ENCODE measurements at places on chromosomes 2 and 18.

DNA sequence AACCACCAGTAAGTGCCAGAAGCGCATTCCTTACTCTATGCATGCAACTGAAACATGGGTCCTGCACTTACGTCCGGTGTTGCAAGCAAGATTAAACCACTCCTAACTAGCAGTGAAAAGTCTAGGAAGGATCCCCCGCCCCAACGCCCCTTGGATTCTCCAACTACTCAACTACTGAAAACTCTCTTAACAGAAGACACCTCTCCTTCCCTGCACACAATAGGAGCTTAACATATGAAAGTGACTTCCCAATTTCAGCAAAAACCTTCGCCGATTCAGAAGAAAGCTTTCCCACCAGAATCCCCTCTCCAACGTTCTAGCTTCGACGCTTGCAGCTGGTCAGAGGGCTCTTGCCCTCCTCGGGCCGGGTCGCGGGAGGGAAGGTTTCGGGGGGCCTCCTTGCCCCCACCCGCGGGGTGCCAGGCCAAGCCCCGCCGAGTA is 578 bp downstream of the IWS1 start:
- DNase-seq = peak; percentile 13

- no peak for DNase-seq
Measured at GRCh38 chr2:199596549-199596948, 138.8 kb upstream of the SATB2 start.

DNA sequence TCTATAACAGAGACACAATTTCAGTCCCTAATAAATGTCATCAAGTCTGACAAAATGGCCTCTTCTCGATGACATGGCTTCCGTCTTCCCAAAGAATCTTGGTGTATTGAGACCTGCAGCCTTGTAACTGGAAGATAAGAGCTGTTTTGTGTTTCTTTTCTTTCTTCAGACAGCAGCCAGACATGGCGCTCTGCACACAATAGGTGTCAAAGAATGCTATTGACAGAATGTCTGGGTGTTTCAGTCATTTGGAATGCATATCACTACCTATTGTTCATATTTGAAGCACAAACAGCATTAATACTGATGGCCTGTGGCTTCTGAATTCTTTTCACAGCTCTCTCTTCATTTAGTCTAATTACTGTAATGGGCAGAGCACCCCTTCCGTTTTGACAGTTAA is 344.8 kb downstream of the RPRM start:
- DNase-seq = no peak

- DNase-seq = no peak
Measured at GRCh38 chr2:8392098-8392866, 289.6 kb upstream of the ID2 start.

DNA sequence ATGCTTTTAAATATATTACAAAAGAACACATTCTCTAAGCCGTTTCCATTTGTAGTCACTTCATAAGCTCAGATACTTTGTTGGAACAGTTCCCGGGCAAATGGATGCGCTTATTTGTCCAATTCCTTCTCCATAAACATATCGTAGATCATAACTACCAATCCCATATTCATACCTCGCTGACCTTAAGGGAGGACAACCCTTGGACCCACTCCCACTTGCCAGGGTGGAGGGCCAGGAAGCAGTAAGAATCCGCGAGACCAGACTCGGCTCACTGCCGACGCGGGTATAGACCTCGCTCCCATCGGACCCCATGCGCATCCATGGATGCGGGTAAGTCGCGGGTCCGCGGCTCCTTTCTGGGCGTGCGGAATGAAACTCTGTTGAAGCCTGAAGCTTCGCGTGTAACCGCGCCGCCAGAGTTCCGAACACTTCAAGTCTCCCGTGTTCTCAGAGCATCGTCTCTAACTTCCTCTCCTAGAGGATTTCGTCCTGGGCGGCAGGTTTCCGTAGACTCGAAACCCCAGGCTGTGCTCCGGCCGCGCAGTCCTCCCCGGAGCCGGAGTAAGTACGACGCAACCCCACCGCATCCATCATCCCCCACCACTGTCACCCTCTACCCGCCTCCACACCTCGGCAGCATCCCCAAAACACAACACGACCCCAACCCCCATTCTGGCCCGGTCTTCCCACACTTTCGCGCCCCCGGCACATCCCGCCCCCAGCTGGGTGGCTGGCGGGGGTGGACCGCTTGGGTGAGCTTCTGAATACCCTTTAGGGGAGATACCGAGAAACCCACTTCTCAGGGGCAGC is 1.1 kb downstream of the DSC3 start:
- DNase-seq = no peak

- DNase-seq = no peak
Measured at GRCh38 chr2:230144355-230144754, 75.4 kb downstream of the SP110 start.

GRCh38 chr2:43387092-43388062 is 161.0 kb upstream of the ZFP36L2 start:
- no peak for DNase-seq

DNA sequence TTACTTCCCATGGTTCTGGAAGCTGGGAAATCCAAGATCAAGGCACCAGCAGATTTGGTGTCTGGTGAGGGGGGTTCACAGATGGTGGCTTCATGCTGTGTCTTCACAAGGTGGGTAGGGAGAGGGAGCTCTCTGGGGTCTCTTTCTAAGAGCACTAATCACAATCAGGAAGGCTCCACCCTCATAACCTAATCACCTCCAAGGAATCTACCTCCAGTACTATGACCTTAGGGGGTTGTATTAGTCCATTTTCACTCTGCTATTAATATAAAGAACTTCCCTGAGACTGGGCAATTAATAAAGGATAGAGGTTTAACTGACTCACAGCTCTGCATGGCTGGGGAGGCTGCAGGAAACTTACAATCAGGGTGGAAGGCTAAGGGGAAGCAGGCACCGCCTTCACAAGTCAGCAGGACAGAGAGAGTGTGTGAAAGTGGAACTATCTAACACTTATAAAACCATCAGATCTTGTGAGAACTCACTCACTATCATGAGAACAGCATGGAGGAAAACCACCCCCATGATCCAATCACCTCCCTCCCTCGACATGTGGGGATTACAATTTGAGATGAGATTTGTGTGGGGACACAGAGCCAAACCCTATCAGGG is 17.6 kb downstream of the TBC1D8 start:
- DNase-seq = no peak

GRCh38 chr18:46554406-46555080 is 102.5 kb downstream of the LOXHD1 start:
- no peak for DNase-seq

DNA sequence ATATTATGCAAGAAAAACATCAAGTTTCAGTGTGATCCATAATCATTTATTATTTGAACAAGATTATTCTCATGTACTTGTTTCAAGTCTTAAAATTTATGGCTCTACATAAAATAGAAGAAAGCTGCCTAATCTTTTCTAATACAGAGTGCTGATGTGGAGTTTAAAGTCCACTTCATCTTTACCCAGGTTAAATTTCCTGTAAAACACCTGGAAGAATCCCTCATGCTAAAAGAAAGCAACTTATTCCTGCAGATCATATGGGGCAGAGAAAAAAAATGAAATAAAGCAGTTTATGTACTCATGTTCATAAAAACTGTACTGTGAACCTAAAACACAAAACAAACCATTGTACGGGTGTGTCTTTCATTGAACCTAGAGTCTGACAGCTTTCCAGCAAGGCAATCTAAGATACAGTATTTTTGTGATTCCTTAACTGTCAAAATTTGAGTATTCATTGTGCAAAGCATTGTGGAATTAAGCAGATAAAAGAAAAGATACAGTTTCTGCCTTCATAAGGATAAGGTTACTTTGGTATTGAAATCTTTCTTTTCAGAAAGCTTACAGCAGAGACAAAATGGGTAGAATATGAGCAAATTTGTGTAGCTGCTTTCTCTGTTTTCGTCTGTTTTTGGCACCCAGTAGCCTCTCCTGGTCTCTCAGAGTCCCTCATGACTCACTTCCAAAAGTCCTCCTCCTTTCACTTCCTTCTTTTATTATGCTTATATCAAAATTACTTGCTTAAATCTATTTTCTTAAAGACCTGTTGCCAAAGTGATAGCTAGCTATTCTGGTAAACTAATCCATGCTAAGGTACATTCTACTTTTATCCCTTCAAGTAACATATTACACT is 26.9 kb upstream of the GLS start:
- no peak for DNase-seq

- no peak for DNase-seq
Measured at GRCh38 chr2:127219171-127220070, 678 bp downstream of the CYP27C1 start.

GRCh38 chr2:21095714-21096113 is 28.1 kb upstream of the TDRD15 start:
- no peak for DNase-seq

GRCh38 chr2:219331560-219332213 is 857 bp downstream of the RESP18 start:
- no peak for DNase-seq

- no peak for DNase-seq
Measured at GRCh38 chr2:26058390-26058789, 24.5 kb downstream of the RAB10 start.

DNA sequence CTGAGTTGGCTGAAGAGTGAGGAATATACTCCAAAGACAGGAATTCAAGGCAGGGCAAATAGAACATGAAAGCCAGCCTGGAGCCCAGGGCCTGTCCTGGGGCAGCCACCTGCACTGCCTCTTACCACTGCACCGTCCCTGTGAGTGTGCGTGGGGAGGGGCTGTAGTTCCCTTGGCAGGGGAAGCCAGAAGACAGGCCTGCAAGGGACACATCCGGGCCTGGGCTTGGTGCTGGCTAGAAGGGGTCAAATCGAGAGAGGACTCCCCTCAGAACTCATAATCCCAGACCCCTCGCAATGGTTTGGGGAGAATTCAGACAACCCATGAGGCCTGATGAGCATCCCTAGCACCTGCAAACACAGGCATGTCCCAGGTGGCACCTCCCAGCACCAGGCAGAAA is 87.0 kb downstream of the HDAC4 start:
- DNase-seq = no peak

DNA sequence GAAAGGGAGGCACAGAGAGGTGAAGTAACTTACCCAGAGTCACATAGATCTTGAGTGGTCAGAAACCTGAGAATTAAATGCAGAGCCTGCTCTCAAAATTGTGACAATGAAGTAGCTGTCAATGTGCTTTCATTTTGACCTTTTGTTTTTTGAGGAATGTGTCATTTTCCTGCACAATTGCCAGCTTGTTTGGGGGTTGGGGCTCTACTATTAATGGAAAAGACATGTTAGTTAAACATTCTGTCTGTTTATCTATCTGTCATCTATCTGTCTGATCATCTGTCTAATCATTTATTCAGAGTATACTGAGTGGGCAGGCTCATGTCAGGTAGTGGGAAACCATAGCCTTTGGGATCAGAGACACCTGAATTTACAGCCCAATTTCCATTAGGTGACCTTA is 428.4 kb downstream of the TSN start:
- DNase-seq = no peak

- no peak for DNase-seq
Measured at GRCh38 chr2:150341982-150342680, 145.3 kb downstream of the RND3 start.

- no peak for DNase-seq
Measured at GRCh38 chr18:55731594-55732042, 143.6 kb upstream of the TCF4 start.

DNA sequence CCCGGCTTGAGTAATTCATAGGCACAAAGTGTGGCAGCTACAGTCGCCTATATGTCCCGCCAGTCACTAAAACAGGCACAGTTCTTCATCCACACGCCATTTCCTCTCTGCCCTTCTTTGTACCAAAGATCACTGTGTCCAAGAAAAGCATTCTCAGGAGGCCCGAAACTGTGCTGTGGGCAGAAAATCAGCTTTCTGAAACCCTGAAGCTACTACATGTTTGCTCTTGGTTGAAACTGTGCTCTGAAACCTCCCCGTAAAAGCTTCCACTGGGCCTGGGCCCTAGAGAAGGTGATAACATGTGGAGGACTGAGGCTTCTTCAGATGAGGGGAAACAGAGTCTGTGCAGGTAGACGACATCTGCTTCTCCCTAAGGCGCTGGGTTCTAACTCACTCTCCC is 75.6 kb upstream of the ID2 start:
- no peak for DNase-seq

- no peak for DNase-seq
Measured at GRCh38 chr2:11343650-11344341, 640 bp downstream of the ROCK2 start.

DNA sequence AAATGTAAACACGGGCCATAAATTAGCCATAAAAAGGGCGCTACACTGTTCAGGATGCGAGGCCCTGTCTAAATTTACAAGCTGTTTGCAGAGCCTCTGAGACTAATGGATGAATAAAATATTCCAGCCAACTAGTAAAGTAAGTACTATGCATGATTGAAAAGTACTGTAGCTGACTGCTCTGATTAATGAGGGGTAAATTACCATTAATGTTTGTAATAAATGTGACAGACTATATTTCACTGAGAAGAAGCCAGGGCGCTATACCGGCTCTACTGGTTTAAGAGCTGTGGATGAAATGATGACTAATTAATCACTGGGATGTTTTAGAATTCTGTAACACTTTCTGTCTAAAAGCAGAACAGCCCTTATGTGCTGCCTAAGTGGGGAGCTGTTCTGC is 54.3 kb upstream of the RGPD4 start:
- DNase-seq = no peak

GRCh38 chr2:79950526-79950925 is 354.0 kb downstream of the LRRTM1 start:
- no peak for DNase-seq

DNA sequence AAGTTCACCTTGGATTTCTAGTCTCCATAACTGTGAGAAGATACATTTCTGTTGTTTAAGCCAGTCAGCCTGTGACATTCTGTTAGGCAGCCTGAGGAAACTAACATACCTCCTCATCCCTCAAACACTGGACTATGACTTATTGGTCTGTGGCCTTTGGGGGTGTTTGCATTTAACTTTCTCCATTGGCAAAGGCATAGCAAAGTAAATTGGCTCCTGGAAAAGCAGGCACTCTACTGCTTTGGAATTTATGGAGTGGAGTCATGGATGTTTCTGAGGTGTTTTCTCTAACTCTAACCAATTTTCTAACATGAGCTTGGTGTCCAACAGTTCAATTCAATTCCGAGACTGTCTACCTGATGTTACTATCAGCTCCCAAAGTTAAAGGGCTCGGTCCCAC is 48.9 kb upstream of the CTLA4 start:
- DNase-seq = no peak

DNA sequence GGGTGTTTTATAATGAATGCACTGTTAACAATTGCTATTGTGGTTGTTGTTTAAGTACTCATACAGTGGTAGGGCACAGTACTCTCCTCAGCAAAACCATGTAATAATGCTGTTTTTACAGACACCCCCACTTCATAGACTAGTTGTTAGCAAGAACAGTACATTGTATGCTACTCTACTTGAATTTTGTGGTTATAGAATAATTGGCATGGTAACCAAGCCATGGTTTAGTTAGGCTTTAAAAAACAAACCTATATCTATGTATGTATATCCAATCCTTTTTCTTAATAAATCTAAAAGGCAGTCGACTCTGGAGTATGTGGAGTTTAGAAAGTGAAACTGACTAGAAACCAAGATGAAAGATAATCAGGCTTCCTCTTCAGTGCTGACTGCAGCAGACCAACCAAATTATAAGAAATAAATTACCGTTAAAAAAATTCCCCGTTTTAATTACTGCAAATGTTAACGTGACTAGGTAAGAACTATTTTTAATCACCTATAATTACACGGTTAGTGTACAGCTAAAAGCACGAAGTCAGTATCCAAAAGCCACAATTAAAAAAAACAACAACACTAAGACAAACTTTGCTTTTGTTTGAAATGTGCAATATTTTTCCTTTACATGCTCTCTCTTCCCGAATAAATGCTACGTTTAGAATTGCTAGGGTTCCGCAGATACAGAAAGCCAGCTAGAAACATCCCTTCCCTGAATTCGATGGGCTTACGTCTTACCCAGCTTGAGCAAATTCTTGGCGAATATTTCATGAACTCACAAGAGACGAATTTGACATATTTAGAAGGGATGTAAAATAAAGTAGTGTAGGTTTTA is 113.3 kb upstream of the SERTAD2 start:
- DNase-seq = no peak
